ENCODE measurements at places on chromosomes 3 and 15.

GRCh38 chr3:181712553-181713279 lies 991 bp downstream of the SOX2 start:
- no peak for DNase-seq

DNA sequence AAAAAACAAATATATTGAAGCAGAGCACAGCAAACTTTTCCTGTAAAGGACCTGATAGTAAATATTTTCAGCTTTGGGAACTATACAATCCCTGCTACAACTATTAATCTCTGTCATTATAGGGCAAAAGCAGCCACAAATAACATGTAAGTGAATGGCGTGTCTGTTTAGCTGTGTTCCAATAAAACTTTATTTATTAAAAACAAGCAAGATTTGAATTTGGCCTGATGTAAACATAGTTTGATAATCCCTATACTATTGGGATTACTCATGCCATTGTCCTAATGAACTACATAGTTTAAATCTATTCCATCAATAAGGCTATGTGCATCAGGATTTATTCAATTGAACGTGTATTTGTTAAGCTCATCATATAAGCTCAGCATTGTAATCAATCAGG lies 286.8 kb upstream of the CNTN6 start:
- no peak for DNase-seq

- no peak for DNase-seq
Measured at GRCh38 chr3:52787672-52788625, 6.6 kb upstream of the ITIH3 start.

- no peak for DNase-seq
Measured at GRCh38 chr3:161337311-161337710, 34.0 kb downstream of the SPTSSB start.

DNA sequence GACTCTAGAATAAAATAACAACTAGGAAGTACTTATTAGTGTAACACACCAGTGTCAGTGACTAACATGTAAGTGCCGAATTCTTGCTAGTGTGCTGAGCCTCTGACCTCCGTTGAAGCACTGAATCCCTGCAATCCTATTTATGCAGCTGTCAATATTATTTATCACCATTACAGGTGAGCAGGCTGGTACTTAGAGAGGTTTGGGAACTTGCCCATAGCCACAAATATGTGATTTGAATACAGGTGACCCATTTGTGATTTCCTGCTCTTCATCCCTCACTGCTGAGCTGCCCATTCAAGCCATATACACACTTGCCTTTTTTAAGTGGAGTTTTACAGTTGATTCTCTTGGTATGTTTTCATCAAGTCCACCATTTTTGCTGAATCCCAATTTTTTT lies 12.2 kb downstream of the EIF4E3 start:
- DNase-seq = no peak

DNA sequence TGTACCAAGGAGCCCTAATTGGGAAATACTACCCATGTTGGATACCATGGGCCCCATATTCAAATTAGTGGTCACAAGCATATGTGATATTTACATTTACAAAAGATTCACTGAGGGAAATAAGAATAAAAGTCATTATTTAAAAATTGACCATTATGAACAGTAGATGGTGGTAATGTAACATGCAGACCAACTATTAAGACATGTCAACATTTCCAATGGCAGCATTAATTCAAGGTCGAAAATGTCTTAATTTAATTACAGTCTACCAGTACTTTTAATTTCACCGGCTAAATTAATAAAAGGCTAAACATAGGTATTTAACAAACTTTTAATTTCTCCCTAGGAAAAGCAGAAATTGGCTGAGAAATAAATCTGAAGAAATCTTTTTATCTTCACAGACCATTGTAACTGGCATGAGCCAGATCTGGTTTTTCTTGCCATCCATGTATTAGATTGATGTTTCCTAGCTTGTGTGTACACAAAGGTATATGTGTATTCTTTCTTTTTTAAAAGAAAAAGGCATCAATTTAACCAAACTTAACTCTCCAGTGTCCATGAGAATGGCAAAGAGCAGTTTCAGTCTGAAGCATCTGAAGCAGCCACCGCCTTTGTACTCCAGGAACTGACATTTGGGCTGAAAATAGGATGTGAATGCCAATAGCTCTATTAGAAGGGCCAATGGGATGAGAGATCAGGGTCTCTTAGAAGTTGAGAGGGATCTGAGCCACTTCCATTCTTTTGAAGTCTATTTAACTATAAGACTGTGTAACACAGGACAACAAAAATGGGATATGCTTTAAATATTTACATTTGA lies 26.6 kb downstream of the NEK11 start:
- DNase-seq = no peak

DNA sequence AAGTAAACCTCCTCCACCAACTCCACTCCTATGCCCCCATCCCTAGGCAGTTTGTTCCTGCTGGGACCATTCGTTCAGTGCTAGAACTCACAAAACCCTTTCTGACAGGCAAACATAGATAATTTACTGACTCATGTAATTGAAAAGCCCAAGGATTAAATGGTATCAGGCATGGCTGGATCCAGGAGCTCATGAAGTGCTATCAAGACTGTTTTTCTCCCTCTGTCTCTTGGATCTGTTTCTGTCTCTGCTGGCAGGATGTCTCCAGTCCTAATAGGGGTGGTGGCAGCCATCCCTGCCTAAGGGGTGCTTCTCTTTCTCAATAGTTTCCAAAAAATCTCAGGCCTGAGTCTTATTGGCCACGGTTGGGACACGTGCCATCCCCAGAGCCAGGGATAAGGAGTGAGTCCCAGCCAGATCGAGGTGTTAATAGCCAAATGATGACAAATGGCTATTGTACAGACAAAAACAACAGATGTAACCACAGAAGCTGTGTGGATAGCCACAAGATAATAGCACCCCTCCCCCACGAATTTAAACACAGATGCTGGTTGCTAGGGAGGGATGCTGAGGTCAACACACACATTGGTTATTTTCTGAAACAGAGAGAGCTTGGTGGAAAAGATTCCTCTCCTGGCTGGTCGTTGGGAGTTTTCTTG lies 168.6 kb downstream of the SHQ1 start:
- no peak for DNase-seq

- no peak for DNase-seq
Measured at GRCh38 chr15:35107561-35107960, 22.5 kb upstream of the NANOGP8 start.

DNA sequence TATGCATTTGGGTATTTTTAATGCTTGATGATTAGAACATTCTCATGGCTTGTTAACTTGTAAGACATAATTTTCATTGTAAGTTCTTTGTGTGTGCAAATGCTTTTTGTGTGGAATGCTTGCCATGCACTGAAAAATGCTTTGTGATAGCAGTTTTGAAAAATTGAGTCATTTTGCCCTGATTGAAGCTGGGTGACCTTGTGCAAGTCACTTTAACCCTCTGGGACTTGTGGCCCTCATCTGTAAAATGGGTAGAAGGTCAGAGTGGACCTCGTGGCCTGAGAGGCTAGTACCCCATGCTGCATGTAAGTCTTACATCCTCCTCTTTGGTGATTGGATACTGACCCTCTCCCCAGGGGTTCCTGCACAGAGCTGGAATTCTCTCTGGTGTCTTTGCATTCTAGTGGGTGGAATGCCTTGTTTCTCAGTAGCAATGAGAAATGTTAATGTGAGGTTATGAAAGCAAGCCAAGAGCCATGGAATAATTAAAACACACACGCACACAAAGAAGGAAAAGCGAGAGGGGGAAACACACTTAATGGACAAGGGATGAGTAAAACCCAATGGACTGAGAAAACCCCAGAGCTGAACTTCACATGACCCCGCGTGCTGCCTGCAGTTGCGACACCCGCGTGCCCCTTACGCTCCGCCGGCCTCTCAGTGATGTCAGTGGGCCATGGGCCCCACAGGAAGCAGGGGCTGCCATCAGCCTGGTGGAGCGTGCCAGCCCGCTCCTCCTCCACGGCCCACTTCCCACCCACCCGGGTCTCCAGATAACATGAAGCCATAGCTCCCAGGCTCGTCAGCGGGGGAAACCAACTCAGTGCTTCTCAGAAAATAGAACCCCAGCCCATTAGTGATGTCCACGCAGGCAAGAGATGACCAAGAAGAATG lies 44.0 kb downstream of the SMAD3 start:
- no peak for DNase-seq

DNA sequence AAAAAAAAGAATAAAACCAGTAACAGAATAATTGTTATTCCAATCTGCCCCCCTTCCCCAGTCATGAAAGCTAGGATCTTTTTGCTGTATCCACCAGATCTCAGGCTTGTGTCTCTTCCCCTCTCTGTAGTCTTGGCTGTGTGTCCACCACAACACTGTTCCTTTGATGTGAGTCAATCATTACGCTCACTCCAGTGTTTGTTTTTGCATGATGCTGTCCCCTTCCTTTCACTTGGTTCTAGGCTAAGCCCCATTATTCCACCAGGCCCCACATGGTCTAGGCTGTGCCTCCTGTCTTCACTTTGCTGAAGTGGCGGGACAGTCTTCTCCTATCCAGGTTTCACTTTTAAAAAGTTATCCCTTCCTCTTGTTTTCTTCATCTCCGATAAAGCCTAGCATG lies 13.6 kb downstream of the ACKR2 start:
- DNase-seq = no peak

GRCh38 chr15:41790756-41791546 lies 16.7 kb downstream of the MAPKBP1 start:
- no peak for DNase-seq

GRCh38 chr15:84755736-84756527 lies 7.5 kb downstream of the ZNF592 start:
- DNase-seq = no peak

GRCh38 chr3:167246252-167246651 lies 133.8 kb downstream of the ZBBX start:
- DNase-seq = no peak

GRCh38 chr3:73784686-73785392 lies 160.1 kb upstream of the PDZRN3 start:
- no peak for DNase-seq

DNA sequence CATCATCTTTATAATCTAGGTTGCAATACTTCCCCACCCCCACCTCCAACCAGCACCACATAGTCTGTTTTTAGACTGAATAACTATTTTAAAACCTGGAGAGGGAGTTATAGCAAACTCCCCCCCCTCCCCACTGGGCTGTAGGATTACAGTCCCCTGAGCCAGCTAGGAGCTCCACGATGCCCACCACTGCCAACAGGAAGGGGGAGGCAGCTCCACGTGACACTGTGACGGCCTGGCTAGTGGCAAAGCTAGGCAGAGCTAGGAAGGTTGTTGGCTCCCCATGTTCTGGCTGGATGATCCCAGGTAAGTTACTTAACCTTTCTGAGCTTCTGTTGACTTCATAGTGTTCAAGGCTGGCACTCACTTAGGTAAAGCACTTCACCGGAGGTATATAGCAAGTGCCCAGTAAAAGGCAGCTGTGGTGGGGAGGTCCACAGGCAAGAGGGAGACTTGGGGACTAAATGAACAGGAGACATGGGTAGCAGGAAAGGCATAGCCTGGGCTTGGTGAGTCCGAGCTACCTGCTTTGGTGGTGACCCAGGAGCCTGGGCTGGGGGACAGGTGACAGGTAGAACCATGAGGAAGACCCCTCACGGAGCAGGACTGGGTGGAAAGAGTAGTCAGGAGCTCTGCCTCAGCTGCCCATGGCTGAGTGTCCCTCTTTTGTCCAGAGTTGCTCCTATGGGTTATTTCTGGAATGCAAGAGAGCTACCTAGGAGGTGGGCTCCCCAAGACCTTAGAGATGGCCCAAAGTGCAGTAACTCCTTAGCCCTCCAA lies 4.0 kb upstream of the TBC1D21 start:
- no peak for DNase-seq

GRCh38 chr15:63876085-63876662 lies 42.4 kb upstream of the HERC1 start:
- DNase-seq = no peak

DNA sequence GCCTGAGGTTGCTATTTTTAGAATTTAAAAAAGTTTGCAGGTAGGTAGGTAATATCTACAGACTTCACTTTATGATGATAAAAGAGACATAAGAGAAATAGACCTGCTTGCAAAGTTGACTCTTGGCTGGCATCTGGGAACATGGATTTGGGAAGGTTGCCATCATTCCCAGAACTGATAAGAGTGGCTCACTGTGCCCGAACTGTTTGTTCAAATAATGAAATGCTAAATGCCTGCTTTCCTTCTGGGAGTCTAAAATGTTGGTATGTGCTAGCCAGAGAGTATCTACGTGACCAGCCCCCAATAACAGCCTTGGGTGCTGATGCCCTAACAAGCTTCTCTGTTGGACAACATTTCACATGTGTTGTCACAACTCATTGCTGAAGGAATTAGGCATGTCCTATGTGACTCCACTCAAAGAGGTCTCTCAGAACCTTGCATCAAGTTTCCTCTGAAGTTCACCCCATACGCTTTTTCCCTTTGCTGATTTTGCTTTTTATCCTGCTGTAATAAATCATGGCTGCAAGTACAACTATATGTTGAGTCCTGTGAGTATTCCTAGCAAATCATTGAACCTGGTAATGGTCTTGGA lies 95.5 kb downstream of the FHIT start:
- DNase-seq = no peak

GRCh38 chr15:33982516-33982915 lies 14.2 kb downstream of the CHRM5 start:
- DNase-seq = no peak

GRCh38 chr15:67927501-67928168 lies 87.8 kb upstream of the RNU6-1 start:
- DNase-seq = no peak

GRCh38 chr3:152682477-152682876 lies 152.5 kb upstream of the P2RY1 start:
- no peak for DNase-seq

DNA sequence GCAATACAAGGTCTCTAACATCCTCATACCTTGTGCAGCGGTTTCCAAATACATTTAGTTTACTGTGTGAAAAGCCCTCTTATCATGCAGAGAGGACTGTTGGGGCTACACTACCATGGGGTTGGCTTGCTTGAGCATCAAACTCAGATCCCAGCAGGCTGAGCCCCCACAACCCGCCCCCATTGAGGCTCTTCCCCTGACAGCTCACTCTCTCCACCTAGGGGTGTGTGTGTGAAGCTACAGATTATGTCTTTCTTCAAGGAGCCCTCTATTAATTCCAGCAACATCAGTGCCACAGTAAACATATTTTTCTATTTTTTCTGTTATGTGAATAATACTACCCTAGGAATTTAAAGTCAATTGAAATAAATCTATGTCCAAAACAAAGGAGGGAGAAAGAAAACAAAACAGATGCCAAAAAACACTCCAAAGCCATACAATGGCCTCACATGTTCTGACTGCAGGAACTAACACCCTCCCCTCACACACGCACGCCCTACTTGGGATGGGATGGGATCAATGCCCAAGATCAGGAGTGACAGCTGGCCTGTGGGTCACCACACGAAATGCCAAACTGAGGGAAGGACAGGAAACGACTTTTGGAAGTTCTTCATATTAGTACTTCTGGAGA lies 14.7 kb downstream of the TM4SF4 start:
- DNase-seq = no peak
